Stimulated activated CD4-positive, alpha-beta T cell treated with anti-CD3 and anti-CD28 coated beads, Interleukin-2, amount 100 ng/mL, for 4 hours (primary cell): ENCODE measurements at places on chromosomes 13 and 19.
A peak's percentile ranks its signal among the peaks of the same experiment; 100 is the strongest.

- DNase-seq, result no peak
Observed at GRCh38 chr19:14035706-14036105, 4.1 kb downstream of the IL27RA start.

DNA sequence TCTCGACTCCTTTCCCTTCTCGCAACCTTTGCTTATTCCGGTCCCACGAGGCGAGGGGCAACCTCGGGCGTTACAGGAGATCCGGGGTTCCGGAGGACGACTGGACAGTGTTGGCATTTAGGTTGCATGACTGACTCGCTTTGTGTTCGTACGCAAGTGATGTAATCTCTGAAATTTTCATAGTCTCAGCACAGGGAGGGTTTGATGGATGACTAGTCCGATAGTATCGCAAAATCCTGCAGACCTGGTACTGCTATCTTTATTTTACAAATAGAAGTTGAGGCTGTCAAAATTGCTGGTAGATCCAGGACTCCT, 342 bp downstream of the DDX49 start:
- no peak for DNase-seq

- DNase-seq, result no peak
Observed at GRCh38 chr13:33536601-33537000, 251.0 kb upstream of the STARD13 start.

DNA sequence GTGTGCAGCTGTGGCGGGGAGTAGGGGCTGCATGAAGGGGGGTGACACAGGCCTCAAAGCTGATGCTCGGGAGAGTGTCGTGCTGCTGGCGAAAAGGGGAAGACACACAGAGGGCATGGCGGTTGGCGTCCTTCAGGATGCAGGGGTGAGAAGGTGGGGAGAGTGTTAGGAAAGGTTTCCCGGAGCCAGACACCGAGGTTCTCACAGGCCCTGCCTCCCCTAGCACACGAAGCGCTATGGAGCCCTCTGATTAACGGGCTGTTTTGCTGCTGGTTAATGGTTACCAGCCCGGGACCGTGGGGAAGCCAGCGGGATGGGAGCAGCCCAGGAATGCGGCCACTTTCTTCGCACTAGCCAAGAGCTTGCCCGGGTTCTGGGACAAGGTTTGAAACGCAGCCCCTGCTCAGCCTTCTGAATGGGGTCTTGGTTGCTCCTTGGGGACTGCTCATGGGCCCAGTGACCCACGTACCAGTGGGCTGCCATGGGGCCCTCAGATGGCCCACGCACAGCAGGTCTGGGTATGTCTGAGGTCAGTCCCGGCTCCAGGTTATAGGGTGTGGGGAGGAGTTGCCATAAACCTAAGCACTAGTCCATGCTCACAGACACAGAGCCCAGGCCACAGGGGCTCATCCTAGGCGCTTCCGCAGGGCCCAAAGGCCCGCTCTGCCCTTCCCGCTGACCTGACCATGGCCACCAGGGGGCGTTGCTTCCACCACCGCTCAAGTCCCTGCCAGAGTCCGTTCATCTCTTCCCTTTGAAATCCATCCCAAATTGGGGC, 31.3 kb upstream of the ISYNA1 start:
- DNase-seq, result peak; percentile 21

- DNase-seq, result no peak
Observed at GRCh38 chr19:53019684-53020083, 6.0 kb downstream of the ERVV-1 start.

DNA sequence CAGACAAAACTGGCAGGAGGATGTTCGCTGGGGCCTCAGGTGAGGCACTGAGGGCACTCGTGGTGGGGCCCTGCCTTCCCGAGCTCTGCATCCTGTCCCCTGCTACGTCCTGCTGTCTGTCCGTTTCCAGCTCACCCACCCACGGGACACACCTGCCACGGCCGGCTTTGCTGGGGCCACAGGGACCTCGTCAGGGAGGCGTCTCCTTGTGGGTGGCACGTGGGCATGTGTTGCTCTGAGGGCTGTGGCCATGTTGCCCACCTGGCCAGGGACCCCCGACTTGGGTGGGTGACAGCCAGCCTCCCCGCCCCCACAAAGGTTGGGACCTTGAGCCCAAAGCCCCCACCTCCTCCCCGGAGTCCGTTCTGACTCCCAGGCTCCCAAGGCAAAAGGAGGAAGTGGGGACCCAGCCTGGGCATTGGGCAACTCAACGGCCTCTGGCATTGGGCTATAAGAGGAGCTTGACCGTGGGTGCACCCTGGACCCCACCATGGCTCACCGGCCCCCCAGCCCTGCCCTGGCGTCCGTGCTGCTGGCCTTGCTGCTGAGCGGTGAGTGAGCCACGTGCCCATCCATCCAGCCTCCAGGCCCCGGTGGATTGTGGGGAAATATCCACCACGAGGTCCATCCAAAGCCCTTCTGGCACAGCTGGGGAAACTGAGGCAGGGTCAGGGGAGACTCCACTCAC, at the start of gene PRTN3:
PRTN3 (plus strand) TSS at position 481 of the 688 bp plus-strand sequence; CDS start at position 491, 10 bp downstream.
- no peak for DNase-seq

DNA sequence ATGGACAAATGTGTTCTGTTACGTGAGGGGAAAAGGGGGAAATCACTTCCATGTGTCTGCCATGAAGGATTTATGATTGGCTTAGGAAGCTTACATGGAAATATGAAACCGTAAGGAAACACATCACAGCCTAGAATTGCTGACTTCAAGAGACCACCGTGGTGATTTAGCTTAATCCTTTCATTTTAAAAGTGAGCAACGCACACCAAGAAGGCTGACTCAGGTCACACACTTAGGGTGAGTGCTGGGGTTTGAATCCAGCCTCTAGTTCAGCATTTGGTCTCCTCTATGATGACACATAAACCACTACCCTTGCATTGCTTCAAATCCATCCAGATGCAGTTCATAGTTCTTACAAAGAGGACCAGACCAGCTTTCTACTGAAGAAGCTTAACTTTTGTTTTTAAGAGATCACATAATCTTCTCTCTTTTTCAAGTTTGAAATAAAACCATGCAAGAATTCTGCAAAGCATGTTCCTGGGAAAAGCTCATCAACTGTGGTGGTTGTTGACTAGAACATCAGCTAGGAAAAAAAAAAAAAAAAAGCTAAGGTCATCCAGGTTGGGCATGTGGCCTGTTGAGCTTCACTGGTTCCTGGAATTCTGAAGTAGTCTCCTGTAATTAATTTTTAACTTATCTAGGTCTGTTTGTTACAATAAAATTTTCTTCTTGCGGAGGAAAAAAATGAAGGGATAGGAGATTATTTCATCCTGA, 60.2 kb upstream of the KL start:
- no peak for DNase-seq

DNA sequence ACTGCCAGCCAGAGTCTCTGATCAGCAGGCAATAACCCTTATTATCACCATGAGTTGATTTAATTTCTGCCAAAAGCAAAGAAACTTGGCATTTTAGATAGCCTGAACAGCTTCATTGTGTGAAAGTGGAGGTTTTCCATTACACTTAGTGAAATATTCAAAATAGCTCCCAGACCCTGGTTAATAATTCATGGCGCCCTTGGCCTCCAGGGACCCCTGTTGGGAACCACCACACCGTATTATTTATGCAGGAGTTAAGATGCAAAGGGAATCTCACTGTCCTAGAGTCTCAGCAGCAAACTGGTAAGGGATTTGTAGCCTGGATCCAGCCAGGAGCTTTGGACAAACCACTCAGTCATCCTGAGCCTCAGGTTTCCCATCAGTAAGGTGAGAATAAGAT, 110.0 kb upstream of the PABPC3 start:
- no peak for DNase-seq

DNA sequence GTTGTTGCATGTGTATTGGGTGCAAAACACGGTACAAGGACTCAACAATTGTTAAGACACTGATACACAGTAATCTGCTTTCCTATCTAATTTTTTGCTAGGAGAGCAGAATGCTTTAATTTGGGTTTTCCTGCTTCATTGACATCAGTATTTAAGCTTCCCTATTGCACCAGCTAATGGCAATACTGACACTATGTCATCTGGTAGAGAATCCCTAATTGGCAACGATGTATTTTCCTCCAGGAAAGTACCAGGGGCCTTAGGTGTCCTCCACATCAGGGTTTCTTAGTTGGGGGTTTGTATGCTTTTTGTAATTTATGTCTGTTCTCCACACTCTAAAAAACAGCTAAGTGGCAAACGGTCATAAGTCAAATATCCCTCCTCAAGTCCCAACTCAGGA, 76.5 kb upstream of the FRY start:
- no peak for DNase-seq

GRCh38 chr13:50905256-50905655, 4.3 kb upstream of the RNASEH2B start:
- no peak for DNase-seq

- DNase-seq, result no peak
Observed at GRCh38 chr19:16894080-16894479, 5.3 kb downstream of the F2RL3 start.
